Daoy (cell line): ENCODE measurements at places on chromosomes 5 and 9. TPM values are rescaled to one million over a fixed set of nuclear protein-coding genes. Genes with fewer than 3 reads are reported as not detected.

GRCh38 chr5:80852331-80853245 is 107.6 kb upstream of the RASGRF2 start:
- no peak for DNase-seq

DNA sequence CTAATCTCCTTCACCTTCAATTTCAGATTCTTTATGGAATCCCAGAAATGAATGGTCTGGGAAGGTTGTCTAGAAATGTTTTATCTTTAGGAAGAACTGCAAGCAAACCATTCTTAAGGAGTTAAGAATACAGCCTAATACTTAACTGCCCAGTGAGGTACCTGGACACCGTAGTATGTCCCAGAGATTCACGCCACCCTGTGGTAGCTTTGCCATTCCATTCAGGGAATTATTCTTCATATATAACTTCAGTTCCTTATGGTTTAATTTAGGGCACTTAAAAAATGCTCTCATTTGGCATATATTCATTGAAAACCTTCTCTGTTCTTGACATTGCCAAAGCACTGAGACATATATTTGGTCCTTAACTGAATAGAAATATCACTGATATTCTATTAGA is 49.7 kb downstream of the ACTBL2 start:
- DNase-seq, result peak; percentile 73

GRCh38 chr9:73011181-73011750 is 58.4 kb upstream of the ALDH1A1 start:
- no peak for DNase-seq

DNA sequence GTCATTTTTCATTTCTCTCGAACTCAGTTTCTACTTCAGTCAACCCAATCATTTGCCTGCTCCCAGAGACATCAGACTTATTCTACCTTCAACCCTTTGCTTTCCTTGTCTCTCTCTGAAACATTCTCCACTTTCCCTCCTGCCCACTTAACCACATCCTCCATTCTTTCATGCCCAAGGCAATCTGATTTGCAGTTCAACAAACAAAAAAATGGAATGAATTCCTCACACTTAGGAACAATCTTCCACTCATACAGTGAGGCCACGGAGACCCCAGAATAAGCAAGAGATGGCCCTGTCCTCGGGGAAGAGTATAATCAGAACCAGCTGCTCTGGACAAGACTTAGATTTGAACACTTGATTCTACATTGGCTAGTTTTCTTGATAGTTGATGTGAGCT is 180.5 kb downstream of the RFK start:
- DNase-seq, result peak; percentile 17

DNA sequence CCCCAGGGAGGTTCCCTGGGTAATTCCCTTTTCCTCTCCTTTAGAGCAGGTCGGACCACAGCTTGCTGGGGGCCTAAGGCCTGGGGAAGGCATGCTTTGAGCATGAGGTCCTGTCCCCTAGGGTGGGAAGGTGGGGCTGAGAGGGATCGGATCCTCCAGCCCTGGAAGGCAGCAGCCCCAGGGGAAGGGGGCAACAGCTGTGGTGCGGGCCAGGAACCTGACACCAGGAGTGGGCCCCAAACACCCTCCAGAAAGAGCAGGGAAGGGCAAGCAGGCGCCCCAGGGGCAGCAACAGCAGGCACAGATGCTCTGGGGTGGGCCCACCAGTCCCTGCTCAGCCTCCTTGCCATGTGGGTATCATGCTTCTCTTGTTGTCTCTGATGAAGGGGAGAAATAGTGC is 3.2 kb upstream of the CORO2A start:
- no peak for DNase-seq

DNA sequence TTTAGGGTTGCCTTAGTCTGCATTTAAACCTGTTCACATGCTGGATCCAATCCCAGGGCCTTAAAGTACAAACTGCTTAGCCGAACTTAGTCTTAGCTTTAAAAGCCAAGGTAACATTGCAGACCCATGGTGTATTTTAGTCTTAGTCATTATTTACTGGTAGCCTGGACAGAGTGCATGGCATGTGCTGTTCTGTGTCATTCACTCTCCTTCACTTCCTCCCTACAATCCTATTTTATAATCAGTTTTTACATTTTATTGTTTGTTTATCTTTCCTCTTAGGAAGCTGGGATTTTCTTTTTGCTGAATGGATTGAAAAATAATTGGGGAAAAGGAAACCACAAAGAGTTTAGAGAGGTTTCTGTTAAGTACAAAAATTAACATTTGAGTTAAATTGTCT is 29.4 kb upstream of the TAL2 start:
- no peak for DNase-seq

GRCh38 chr5:28346696-28347095 is 1308.3 kb upstream of the CDH9 start:
- DNase-seq, result no peak

DNA sequence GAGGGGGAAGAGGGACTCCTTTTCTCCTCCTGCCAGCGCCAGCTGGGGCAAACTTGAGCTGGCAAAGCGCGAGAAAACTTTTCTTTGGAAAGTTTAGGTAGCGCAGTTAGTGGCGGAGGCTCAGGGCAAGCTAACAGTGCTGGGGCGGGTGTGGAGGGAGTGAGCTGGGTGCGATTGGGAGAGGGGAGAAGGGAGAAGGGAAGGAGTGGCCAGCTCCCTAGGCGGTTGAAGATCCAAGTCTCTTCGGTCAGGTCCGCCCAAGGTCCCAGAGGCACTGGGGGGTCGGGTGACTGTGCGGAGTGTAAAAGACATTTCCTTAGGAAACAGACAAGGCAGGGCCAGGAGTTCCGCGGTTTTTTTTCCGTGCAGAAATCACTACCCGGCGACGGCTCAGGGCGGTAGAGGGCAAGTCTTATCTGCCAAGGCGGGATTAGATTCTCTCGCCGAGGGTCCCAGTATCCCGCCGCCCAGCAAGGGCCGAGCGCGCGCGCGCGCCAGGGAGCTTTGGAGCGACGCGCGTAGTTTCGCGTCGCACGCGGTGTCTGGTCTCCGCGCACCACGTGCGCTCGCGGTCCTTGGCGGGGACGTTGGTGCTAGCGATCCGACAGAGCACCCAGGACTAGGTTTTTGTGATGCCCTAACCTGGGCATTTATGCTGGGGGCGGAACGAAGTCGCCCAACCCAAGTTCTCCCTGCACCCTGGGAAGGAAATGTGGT is 33.6 kb upstream of the NFIB start:
- peak; percentile 49 for DNase-seq

- no peak for DNase-seq
These were observed 93.4 kb upstream of the DMAC1 start for GRCh38 chr9:7892975-7893374.

GRCh38 chr5:176901260-176902101 is 2.3 kb upstream of the HK3 start:
- no peak for DNase-seq

- no peak for DNase-seq
These were observed 105.1 kb upstream of the TNPO1 start for GRCh38 chr5:72711351-72711750.

GRCh38 chr5:80754900-80755299 is 100.1 kb upstream of the DHFR start:
- DNase-seq, result peak; percentile 57

DNA sequence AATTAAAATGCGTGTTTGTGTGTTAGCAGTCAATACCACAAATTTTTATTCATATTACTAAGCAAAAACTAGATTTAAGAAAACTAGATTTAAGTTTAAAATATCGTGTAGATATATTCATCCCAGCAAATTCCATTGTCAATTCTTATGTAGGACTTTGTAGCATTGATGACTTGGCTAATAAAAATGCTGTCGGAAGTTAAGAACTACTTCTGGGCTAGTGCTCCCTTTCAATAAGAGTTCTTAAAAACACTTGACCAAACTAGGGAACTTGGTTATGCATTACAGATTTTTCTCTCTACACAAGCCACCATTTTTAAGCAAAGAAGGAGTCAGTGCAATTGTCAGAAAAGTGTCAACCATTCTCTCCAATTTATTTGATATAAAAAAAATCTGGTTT is 68.7 kb upstream of the RAD23B start:
- no peak for DNase-seq

DNA sequence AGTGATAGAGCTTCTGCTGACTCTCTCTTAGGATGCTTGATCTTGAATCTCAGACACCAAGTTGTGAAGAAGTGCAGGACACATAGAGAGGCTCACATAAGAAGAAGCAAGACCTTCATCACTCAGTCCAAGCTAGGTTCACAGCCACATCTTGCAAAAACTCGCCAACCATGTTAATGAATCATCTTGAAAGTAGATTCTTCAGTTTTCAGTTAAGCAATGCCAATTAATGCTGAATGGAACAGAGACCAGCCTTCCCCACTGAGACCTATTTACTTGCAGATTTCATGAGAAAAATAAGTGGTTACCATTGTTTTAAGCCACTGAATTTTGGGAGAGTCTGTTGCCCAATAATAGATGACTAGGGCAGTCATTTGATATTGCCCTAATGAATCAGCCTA is 217.7 kb upstream of the EDIL3 start:
- DNase-seq, result no peak

DNA sequence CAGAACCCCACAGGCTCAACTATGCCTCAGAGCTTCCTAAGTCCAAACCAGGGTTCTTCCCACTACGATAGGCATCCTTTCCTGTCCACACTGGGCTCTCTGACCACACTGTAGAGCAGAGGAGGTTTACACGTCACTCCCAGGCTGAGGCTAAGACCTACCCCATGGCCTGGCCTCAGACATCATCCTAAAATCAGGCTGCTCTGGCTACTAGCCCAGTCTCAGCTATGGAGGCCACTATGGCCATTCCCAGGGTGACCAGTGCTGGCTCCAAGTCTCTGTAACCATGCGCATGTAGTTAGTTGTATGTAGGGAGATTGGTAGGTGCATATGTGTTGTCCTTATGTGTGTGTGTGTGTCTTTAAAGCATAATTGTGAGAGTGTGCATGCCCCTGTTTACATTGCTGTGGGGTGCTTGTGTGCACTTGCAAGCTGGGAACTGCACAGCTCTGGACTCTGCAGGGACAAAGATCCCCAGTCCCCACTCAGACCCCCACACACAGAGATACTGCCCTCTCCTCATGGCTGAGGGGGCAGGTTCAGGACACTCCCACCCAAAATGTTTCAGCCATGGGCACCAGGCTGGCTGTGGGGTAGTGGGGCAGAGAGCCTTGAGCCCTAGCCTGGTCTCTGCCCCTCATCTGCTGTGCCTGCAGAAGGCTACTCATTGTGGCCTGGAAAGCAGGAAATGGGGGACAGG is 12.3 kb downstream of the PDLIM4 start:
- no peak for DNase-seq

DNA sequence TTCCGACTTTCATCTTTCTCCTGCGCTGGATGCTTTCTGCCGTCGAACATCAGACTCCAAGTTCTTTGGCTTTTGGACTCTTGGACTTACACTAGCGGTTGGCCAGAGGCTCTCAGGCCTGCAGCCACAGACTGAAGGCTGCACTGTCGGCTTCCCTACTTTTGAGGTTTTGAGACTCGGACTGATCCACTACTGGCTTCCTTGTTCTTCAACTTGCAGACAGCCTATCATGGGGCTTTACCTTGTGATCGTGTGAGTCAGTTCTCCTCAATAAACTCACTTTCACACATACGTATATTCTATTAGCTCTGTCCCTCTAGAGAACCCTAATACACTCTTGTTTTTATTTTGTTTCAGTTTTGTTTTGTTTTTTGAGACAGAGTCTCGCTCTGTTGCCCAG is 10.3 kb downstream of the FKBP15 start:
- no peak for DNase-seq

DNA sequence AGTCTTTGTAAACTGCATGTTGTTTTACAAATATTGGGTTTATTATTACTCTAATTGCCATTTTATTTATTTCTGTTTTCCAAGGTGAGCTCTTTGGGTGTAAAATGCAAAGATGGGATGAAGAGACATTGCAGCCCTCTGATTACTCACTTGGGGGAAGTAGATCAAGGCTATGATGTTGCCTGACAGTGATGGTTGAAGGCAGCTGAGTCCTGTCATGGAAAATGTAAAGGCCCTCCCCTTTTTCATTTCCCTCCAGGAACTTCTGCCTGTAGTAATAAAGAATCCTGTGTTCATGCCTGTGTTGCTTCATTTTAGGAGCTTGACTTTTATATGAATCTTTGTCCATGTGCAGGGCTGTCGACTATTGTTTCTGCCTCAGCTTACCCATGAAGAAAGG is 605.4 kb upstream of the CLINT1 start:
- DNase-seq, result no peak

DNA sequence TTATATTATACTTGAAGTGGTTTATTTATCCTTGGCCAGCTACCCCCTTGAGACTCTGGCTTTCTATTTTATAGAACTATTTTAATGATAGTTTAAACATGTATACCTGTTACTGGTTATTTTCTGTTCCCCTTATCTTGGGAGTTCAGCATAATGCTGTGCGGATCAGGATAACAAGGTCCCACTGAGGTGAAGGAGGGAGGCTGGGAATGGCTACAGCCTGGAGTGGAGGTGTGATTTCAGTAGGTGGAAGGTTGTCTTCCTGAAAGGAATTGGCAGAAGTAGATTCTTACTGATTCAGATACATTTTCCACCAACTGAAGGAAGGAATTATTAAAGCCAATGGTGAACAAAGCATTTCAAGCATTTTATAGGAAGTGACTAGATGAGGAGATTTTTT is 38.9 kb downstream of the PAM start:
- DNase-seq, result no peak

GRCh38 chr5:126920291-126920690 is 110.1 kb downstream of the MARCHF3 start:
- no peak for DNase-seq

DNA sequence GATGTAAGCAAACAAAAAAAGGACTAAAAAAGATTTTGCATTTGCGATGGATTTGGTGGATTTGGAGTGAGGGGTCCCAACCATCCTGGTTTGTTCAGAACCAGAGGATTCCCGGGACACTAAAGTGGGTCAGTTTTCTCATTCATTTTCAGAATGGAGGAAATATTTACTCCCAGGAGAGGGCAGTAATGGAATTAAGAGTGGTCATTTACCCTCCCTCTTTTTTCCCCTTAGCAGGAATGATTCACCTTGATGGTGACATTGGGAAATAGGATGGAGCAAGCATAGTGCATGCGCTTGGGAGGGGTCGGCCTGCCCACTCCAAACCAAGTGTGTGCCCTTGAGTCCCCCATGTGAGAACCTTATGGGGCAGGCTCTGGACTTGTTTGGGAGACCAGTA is 164.2 kb upstream of the PUM3 start:
- no peak for DNase-seq

GRCh38 chr9:91418215-91418610 is 5.4 kb downstream of the NFIL3 start:
- no peak for DNase-seq

GRCh38 chr9:4787876-4788275 is 4.9 kb upstream of the RCL1 start:
- no peak for DNase-seq

- no peak for DNase-seq
These were observed 1.6 kb downstream of the RAD23B start for GRCh38 chr9:107284636-107285035.

The ADGRD2 gene
- total RNA-seq, result 0.23 TPM in 1 of 2 replicates, not detected in the other

The TPPP gene
- 0.34 TPM in 1 of 2 replicates, not detected in the other for total RNA-seq

The KLHL9 gene
- not detected in 2 replicates for total RNA-seq

The INSL4 gene
- total RNA-seq, result not detected in 2 replicates

The ARSI gene
- 4.5 and 9.4 TPM in 2 replicates for total RNA-seq

The LHX6 gene
- 0.69 and 1.5 TPM in 2 replicates for total RNA-seq

The TICAM2 gene
- total RNA-seq, result 0.30 and 0.40 TPM in 2 replicates

The SLIT3 gene
- total RNA-seq, result 3.4 and 3.5 TPM in 2 replicates

The PCDHA6 gene
- 5.4 and 7.0 TPM in 2 replicates for total RNA-seq

The HTR4 gene
- 0.18 TPM in 1 of 2 replicates, not detected in the other for total RNA-seq

The PAEP gene
- not detected in 2 replicates for total RNA-seq

The ALDH7A1 gene
- 27.4 and 31.8 TPM in 2 replicates for total RNA-seq

The DRD1 gene
- total RNA-seq, result 0.06 TPM in 2 replicates

The SPATA31D4 gene
- total RNA-seq, result not detected in 2 replicates

The ATOSB gene
- 1.9 and 4.7 TPM in 2 replicates for total RNA-seq
